ENCODE measurements at places on chromosomes 7 and 10.

DNA sequence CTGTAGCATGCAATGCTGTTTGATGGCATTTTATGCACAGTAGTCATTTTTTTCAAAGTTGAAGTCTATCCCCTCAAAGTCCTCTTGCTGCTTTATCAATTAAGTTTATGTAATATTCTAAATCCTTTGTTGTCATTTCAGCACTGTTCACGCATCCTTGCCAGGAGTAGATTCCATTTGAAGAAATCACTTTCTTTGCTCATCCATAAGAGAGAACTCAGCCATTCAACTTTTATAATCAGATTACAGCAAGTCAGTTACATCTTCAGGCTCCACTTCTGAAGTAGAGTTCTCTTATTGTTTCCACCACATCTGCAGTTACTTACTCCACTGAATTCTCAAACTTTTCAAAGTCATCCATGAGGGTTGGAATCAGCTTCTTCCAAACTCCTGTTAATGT, 32.3 kb downstream of the SDHAF3 start:
- no peak for DNase-seq

GRCh38 chr7:1053816-1054370, 9.5 kb downstream of the GPR146 start:
- no peak for DNase-seq

- DNase-seq: no peak
Measured at GRCh38 chr10:117686606-117687005, 144.1 kb downstream of the EMX2 start.

DNA sequence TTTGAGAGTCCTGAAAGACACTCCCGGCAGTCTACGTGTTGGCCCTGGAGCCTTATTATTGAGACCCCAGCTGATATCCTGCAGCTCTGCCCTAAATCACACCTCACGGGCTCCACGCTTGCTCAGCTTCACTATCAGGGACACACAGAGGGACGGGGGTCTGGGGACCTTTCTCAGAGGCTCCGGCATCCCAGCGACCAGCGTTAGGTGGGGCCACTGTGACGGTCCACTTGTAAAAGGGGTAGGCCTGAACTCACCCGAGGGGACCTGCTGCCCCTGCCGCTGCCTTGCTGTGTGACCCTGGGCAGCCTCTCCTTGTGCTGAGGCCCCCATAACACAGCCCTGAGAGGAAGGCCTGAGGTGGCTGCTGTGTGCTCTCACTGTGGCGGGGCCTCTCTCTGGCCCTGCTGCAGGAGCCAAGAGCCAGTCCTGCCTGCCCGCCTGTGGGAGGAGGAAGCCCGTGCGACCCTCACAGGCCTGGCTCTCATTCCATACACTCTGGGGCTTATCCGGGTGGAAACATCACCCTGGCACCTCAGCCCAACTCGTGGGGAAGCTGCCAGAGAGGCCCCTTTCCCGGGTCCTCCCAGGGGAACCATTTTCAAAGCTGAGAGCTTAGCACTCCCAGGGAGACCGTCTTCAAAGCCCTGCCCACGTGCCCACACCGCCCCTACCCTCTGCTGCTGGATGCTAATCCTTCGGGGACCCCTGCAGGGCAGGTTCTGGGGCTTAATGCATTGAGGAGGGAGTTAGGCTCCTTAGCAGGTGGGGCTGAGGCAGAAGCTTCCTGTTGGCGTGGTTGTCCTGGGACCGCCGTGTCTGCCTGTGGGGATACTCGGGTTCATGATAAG, 21.7 kb downstream of the AQP1 start:
- DNase-seq: no peak

- DNase-seq: no peak
Measured at GRCh38 chr7:26369593-26369992, 77.9 kb downstream of the SNX10 start.

DNA sequence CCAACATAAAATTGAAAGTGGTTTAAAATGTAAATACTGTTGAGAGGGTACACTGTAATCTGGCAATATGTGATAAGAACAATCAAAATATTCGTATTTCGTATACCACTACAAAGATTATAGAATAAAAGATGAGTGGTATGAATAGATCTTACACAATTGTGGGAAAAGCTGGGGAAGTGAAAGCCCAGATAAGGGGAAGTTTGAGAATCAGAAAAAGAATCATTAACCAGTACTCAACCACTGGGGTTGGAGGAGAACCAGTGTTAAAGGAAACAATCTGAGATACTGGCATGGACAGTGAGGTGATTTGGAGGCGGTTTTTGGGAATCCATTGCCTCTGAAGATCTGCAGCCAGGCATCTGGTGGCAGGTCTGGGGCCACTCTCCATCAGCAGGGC, 59.7 kb upstream of the CDK14 start:
- no peak for DNase-seq

GRCh38 chr7:104296266-104296665, 32.1 kb upstream of the LHFPL3 start:
- no peak for DNase-seq

GRCh38 chr10:116665541-116666125, 44.9 kb downstream of the PNLIPRP2 start:
- DNase-seq: no peak

- DNase-seq: no peak
Measured at GRCh38 chr7:157177333-157177982, 38.7 kb downstream of the UBE3C start.

GRCh38 chr10:55398497-55398882, 597.5 kb upstream of the PCDH15 start:
- DNase-seq: no peak

DNA sequence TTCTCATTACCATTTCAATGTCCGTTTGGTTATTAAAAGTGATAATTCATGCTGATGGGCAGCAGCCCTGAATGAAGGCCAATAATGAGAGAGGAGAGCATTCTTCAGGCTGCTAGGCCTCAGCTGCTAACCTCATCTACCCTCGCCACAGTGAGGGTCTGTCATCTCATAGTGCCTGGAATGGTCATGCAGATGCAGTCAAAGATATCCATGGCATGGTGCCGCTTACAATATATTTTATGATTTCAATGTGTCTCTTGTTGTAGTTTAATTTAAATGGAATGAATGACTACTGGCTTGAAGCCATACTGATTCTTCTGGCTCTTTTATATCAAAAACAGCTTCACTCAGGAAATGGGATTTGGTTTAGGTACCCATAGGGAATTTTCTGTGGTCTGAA, 126.9 kb downstream of the SLC16A9 start:
- DNase-seq: no peak

- DNase-seq: no peak
Measured at GRCh38 chr10:1117651-1118050, 61.5 kb downstream of the WDR37 start.

DNA sequence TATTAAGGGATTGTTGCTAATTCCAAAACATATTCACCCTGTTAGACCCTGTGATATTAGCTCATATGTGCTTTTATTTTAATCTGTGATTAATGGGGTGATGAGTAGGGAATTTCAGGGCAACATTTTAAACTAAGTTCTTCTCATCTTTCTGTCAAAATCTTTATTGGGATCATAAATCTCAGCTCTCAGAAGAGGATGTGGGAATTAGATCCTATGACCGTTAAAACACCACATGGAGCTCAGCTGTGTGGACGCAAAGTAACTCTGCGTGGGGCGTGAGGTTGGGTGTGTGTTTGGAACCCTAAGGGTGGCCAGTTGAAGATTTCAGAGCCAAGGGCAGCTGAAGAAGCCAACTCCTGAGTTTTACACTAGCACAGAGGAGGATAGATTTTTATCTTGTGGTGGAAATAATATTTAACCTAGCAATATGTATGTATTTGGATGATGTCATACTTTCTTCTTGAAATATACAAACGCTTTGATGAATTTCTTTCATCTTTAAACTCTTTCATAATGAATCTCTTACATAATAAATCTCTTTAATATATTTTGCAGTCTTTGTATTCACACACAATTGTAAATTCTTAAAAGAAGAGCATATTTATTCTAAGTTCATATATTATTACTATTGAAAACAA, 64.4 kb downstream of the EPDR1 start:
- no peak for DNase-seq

DNA sequence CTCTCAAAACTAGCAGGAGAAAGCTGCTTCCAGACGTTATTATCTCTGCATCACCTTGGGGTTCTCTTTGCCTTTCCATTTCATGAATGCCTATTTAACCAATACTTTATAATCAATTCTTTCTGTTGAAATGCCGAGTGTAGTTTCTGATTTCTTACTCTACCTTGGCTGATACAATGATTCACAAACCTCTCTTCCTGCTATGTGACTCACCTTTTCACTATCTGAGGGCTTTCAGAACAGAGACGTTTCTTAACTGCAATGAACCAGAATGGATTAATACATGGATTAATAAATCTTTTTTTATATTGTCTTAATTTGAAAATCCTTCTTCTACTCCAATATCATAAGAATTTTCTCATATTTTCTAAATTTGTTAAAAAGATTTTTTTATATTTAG, 46.4 kb upstream of the ZNF746 start:
- DNase-seq: no peak

- DNase-seq: no peak
Measured at GRCh38 chr10:130038611-130039109, 72.0 kb downstream of the C10orf143 start.

DNA sequence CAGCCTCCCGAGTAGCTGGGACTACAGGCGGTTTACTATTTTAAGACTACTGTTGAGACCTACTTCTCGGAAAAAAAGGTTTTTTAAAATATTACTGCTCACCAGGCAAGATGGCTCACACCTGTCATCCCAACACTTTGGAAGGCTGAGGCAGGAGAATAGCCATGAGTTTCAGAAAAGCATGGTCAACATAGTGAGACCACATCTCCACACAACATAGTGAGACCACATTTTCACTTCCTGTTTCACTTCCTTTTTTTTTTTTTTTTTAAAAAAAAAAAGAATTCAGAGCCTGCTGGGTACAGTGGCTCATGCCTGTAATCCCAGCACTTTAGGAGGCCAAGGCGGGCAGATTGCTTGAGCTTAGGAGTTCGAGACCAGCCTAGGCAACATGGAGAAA, 46.5 kb downstream of the SVOPL start:
- DNase-seq: no peak

DNA sequence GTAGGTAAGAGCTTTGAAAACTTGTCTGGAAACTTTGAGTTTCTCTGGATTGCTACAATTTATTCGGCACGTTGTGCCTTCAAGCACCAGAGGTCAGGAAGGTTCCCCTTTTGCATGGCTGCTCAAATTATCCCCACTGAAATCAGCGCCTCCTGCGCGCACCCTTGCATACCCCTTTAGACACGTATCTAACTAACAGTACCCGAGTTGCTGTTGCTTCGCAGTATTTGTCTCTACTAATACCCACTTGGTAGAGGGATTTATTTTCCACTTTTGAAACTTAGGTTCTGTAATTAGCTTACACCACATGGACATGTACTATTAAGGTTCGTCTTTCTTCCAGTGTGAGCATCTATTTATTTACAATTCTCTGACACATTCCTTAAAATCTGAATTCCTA, 1.6 kb downstream of the MEOX2 start:
- DNase-seq: no peak

Measured in GM18507 (cell line).